Astrocyte of the spinal cord (primary cell): ENCODE measurements at places on chromosomes 1 and 21.
A peak's percentile ranks its signal among the peaks of the same experiment; 100 is the strongest.

DNA sequence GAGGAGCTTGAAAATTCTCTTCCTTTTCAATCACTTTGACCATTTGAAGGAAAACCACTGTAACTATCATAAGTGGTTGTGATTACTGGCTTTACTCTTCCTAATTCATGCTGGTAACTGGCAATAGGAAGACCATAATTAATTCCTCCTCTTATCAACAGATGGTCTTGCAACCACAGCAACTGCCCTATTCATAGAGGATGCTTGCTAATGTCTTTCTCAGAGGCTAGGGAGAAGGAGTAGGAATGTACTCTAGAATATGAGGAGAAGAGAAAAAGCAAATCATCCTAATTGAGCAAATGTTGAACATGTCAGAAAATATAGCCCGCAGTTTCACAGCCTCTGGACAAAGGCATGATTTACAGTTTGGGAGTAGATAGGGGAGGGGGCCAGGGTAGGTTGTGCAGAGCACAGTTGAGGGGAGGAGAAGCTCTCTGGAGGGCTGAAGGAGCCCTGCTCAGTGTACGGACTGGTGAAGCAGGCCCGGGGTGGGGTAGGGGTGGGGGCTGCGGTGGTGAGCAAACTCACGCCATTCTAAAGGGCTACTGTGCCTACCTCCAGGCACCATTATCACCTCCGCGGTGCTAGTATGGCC, 192.9 kb downstream of the PCP4 start:
- DNase-seq, result no peak

DNA sequence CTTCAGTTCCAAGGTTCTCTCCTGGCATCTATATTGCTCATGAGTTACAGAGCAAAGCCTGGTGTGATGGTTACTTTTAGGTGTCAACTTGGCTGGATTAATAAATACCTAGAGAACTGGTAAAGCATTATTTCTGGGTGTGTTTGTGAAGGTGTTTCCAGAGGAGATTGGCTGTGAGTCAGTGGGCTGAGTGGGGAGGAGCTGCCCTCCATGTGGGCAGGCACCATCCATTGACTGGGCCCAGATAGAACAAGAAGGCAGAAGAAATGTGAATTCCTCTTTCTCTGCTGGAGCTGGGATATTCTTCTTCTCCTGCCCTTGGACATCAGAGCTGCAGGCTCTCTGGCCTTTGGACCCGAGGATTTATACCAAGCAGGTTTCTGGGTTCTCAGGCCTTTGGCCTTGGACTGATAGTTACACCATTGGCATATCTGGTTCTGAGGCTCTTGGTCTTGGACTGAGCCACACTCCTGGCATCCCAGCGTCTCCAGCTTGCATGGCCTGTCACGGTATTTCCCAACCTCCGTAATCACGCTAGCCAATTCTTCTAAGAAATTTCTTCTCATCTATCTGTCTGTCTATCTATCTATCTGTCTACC, 44.5 kb downstream of the B3GALT5 start:
- no peak for DNase-seq

GRCh38 chr1:106600626-106601025, 455.8 kb upstream of the PRMT6 start:
- DNase-seq, result no peak

DNA sequence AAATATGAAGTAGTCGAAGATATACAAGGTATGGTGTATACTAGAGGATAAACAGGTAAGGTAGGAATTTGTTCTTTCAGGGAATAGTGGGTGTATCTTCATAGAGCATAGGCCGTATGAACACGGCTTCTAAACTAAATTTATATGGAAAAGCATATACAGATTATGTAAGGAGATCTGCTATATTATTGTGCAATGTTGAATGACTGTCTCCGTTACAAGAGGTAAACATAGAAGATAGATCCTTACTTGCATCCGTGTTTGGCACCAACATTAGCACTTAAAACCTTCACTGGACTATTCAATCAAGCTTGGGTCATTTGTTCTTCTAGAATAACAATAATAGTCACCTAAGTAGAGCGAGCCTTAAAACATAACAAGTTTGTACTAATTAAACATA, 45.9 kb downstream of the CLEC20A start:
- DNase-seq, result no peak

GRCh38 chr1:25467193-25467592, 36.5 kb downstream of the MACO1 start:
- DNase-seq, result no peak

DNA sequence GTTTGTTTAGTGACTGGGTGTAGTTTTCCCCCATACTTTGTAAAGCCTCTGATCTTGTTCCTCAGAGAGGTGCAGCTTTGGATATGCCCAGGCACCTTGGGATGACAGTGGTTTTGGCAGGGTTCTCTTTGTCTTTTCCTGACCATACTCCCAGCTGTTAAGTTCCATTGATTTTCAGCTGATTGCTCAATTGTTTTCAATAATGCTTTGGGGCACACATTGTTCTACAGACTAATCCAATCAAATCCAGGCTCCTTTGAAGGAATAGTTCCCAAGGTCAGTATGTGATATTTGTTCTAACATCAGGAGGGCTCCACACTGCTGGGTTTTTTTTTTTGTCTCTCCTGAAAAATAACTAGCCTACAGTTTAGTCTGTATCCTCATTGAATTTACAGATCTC, 24.8 kb downstream of the PPP2R5A start:
- DNase-seq, result no peak

- no peak for DNase-seq
Measured at GRCh38 chr1:7721940-7722669, 49.0 kb upstream of the VAMP3 start.

- DNase-seq, result no peak
Measured at GRCh38 chr1:175521249-175522040, 221.9 kb downstream of the TNR start.

DNA sequence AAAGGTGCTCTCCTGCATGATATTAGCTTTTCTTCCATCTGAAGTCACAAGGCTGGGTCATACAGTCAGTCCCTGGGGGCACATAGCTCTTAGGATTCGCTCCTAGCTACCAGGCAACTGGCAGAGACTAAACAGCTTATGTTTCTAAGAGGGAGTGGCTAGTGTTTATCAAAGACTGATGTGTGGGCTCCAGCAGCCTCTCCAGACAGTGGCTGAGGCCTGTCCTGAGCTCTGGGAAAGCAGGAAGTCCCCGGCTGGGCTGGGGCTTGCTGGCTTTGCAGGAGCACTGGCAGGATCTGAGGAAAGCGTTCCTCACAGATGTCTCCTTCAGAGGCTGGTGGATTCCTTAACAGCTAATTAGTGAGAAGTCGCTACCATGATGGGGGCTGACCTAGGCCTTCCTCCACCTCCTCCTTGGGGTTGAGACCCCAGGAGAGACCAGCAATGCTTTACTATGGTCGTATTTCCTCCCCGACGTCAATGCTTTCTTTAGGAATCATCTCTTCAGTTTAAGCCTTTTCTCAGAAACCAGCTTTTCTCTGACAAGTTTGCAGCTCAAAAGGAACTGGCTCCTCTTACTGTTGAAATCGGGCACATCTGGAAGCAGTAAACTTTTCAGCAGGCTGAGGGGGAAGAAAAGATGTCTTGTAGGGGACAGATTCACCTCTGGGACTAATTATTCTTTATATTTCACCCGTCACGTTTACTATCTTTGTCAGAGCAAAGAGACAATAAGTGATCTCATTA, 33.5 kb upstream of the HHAT start:
- peak; percentile 74 for DNase-seq

DNA sequence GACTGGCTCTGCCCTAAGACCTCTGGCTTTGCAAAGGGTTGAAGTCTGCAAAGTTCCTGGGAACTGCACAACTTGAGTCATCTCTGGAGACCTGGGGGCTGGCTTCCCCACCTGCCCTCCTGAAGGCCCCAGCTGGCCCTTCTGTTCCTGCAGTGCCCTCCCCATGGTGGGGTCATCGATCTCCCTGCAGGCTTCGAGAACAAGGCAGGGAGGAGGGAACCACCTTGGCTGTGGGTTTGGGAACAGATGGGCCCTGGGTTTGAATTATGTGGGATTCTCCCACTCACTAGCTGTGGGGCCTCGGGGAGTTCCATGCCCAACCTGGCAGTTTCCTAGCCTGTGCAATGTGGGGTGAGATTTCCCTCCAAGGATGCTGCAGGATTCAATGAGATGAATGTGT, 310.2 kb downstream of the PTPRU start:
- DNase-seq, result no peak

GRCh38 chr1:152047413-152047729, 10.6 kb upstream of the S100A11 start:
- DNase-seq, result no peak

- DNase-seq, result no peak
Measured at GRCh38 chr1:11485191-11485590, 6.2 kb downstream of the DISP3 start.

- no peak for DNase-seq
Measured at GRCh38 chr1:30418939-30419720, 304.3 kb downstream of the MATN1 start.

DNA sequence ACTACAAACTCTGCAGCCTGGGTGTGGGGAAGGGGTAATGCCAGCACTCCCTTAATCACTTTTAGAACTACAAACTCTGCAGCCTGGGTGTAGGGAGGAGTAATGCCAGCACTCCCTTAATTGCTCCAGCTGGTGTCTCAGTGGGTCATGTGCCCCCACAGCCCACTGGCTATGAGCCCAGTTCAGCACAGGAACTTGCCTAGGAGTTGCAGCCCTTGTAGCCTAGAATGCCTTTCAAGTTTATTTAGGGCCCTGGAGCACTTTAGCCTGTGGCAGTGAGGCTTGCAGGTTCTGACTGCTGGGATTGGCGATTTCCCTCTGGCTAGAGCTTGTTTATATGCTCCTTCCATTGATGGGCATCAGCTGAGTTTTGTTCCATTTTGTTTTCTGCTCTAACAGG, 17.1 kb downstream of the VN1R5 start:
- DNase-seq, result no peak

- DNase-seq, result no peak
Measured at GRCh38 chr1:203227371-203228083, 1.9 kb downstream of the CHIT1 start.

DNA sequence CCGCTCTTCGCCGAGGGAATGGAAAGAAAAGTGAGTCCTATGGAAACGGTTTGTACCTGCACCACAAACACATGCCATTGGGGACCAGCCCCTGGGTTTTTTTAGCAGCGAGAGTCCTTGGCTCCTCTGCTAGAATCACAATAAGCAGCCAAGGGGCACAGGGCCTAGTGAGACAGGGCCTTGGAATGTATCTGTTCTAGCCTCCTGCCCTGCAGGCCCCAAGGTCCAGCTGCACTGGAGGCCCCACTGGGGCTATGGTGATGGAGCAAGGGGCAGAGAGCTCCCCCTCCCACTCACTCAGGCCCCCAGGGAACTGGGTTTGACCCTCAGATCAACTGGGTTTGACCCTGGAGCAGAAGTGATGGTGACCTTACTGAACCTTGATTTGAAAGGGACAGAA, 14.4 kb downstream of the SHISA4 start:
- no peak for DNase-seq

GRCh38 chr1:229159668-229160544, 111.0 kb upstream of the RAB4A start:
- no peak for DNase-seq

DNA sequence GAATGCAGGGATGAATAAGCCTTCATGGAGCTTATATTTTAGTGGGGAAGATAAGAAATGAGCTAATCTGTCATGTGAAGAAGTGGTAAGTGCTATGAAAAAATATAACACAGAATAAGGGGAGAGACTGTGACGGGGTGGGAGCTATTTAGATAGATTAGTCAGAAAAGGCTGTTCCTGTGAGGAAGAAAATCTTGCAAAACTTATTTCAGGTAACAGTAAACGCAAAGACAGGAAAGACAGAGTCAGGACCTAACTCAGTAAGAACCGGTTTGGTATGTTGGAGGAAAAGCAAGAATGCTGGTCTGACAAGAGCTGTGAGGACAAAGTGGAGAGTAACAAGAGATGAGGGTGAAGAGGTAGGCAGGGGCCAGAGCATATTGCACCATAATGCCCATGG, 22.0 kb downstream of the GNAI3 start:
- no peak for DNase-seq

GRCh38 chr1:156754219-156754618, 2.7 kb upstream of the HDGF start:
- no peak for DNase-seq

- no peak for DNase-seq
Measured at GRCh38 chr1:183081402-183082120, 58.3 kb downstream of the LAMC1 start.

- no peak for DNase-seq
Measured at GRCh38 chr1:155137154-155137949, 1.7 kb downstream of the SLC50A1 start.

DNA sequence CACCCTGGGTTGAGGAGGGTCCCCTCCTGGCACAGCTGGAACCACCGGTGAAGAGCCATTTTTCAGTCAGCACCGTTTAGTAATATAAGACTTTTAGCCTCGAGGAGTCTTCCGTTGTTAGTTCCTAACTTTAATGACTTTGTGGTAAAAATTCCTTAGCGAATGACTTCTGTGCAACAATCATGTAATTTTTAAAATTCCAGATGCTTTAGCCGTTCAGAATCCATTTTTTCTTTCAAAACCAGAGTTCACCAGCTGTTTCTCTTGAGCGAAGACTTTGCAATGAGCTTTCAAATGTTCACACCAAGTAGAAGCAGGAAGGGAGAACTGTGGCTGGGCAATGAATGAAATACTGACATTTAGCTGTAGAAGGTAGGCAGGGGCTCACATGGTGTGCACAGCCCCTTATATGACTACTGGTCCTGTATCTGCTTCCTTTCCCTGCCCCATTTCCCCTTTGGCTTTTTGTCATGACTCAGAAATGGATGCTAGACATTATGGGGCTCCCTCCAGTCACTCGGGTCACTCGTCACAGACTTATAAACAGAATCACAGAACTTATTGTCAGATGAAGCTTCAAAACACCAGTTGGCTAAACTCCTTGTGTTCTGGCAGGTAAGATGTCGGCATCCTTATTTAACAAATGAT, 4.1 kb downstream of the DISC1 start:
- DNase-seq, result peak; percentile 47

DNA sequence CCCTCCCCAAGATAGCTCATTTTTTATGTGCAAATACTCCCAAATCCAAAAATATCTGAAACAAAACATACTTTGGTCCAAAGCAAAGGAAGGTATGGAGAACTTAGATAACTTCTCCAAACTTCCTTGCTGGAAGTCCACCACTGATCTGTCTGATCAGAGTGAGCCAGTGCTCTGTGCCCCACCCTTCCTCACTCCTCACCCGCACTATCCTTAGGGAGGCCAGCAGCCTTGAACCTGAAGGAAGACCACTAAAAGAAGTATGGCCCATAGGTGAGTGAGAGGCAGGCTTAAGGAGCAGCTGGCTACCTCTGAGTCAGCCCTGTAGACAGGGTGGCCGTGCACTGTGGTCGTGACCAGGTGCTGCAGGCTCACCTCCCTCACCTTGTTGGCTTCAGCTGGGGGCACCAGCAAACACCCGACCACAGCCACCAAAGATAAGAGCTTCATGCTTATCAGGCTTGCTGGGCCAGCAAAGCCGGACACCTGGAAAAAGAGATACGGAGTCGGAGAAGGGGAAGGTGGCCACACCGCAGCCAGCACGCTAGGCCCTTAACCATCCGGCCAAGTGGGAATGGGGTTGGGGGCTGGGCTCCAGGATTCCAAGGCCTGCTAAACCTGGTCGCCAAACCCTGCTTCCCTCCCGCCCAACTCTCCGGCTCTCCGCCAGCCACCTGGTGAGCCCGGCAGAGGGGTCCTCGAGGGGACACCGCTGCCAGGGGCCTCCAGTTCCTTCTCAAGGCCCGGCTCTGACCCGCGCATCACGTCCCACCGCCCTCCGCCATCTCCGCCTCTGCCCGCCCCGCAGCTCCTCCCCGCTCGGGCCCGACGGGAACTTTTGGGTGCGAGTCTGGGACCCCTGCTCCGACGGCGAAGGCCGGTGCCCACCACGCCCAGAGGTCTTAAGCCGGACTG, 543 bp downstream of the TMEM9 start:
- no peak for DNase-seq

GRCh38 chr1:177969825-177970371, at the start of gene SEC16B:
SEC16B (minus strand) TSS chr1:177970058; CDS start chr1:177967981, 2,077 bp downstream.
- no peak for DNase-seq

- DNase-seq, result no peak
Measured at GRCh38 chr1:177354247-177354646, 183.5 kb downstream of the BRINP2 start.
